Bladder microvascular endothelial cell (primary cell): ENCODE measurements at places on chromosomes 13 and 19. TPM values are rescaled to one million over a fixed set of nuclear protein-coding genes. Genes with fewer than 3 reads are reported as not detected.

MRPS31 gene
- total RNA-seq = 8.7 and 12.1 TPM in 2 replicates

ZNF793 gene
- total RNA-seq = 0.32 and 1.5 TPM in 2 replicates

ARHGAP45 gene
- 50.0 and 78.8 TPM in 2 replicates for total RNA-seq

SYNGR4 gene
- not detected in 2 replicates for total RNA-seq

SLC25A30 gene
- total RNA-seq = 22.0 and 30.6 TPM in 2 replicates
